Upper lobe of left lung (tissue), 6 donors: ENCODE measurements at places on chromosomes 7 and 10. TPM values are rescaled to one million over a fixed set of nuclear protein-coding genes. Genes with fewer than 3 reads are reported as not detected.

DNA sequence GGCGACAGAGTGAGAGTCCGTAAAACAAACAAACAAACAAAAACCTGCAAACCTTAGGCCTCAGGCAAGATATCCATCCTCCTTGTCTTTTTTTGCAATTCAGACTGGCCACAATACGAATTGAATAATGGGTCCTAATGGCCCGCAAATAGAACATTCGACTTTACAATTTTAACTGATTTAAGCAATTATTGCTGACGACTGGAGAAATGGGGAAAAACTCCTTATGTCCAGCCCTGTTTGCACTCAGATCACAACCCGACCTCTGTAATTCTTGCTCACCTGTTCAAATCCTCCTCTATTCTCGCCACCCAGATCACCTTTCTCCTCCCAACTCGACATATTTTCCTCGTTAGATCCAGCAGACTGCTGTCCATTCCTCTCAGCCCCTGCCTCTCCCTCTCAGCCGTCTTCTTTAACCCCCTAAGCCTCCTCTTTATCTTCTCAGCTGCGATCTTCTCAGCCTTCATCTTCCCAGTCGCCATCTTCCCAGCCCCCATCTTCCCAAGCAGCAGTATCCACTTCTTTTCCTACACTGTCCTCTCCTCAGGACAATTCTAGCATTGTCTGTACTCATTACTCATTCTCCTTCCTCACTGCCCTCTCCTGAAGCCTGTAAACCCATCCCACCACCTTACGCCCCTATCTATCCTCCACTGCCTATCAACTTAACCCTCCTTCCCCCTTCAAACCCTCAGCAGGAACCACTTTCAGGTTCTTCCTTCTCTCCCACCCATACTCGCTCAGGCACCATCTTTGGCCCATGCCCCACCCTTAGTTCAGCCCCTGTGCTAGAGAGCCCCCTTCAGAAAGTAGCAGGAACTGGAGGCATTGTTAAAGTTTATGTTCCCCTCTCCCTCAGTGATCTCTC, 61.8 kb downstream of the LRRC17 start:
- H3K4me1 ChIP-seq, result no peaks in the 10 kb centered on the region
- no peak for DNase-seq
- no peaks in the 10 kb centered on the region for H3K27me3 ChIP-seq
- no peak overlapping the region for H3K27ac ChIP-seq

OPALIN gene
- total RNA-seq, result not detected

DNA sequence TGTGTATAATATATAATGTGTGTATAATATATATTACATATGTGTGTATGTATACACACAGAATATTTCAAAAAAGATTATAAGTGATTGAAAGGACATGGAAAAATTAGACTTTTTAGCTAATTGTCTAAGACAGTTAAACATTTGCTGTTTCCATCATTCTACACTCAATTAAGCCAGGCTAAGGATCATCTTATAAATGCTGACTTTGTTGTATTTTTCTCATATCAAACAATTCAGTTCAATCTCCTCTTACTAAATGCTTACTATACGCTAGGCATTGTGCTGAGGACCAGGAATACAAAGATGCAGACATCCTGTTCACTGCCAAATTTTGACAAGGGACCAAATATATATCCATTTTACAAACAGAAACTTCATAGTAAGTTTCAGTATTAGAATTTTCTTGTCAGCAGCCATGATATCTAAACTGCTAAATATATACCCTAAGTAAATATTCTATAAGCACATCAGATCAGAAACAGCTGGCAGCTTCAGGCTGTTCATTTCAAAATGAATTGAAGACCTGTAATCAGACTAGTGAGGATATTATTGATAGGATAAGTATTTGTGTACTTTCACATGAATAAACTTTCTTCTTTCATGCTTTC, 10.3 kb upstream of the LRRN3 start:
- H3K36me3 ChIP-seq, result no peaks in the 10 kb centered on the region
- no peak for DNase-seq

DNA sequence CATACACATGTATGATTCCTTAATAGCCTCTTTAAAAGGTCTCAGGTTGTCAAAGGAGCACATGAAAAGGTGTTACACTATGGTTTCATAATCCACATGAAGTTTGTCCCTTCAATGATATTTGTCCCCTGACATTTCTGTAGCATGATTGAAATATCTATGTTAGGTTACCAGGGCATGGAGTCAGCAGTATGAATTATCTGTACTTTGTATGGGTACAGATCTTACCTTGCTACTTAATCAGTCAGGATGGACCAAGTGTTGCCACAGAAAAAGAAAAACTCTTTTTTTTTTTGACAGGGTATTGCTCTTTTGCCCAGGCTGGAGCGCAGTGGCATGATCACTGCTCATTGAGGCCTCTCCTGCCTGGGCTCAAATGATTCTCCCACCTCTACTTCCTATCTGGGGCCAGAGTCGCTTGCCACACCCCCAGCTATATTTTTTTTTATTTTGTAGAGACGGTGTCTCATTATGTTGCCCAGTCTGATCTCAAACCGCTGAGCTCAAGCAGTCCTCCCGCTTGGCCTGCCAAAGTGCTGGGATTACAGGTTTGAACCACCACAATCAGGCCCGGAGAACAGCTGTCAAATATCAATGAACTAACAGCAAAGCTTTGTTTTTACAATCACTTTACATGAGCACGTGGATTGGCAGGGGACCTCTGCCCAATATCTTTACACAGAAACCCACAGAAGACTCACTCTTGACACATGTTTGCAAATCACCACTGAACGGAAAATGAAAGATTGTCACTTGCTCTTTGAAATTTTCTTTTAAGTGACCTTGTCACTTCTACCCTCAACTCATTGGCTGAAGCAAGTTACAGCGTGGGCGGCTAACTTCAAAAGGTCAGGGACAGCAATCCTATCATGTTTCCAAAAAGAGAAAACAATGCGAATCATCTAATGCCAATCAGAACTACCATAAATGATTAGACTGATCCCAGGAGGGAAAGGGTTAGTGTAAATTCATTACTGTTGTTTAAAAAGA, 140.2 kb downstream of the PRKG1 start:
- DNase-seq, result no peak
- H3K27ac ChIP-seq, result no peak overlapping the region
- no peaks in the 10 kb centered on the region for H3K4me1 ChIP-seq
- no peaks in the 10 kb centered on the region for H3K36me3 ChIP-seq

DDX50 gene
- total RNA-seq, result 19.9 TPM

GRCh38 chr7:45582136-45582749, 8.1 kb downstream of the ADCY1 start:
- no peak overlapping the region for H3K4me3 ChIP-seq
- H3K36me3 ChIP-seq, result no peaks in the 10 kb centered on the region
- no peaks in the 10 kb centered on the region for H3K27me3 ChIP-seq
- no peak overlapping the region for H3K27ac ChIP-seq
- H3K4me1 ChIP-seq, result no peaks in the 10 kb centered on the region

HOXA13 gene
- not detected for total RNA-seq

DNA sequence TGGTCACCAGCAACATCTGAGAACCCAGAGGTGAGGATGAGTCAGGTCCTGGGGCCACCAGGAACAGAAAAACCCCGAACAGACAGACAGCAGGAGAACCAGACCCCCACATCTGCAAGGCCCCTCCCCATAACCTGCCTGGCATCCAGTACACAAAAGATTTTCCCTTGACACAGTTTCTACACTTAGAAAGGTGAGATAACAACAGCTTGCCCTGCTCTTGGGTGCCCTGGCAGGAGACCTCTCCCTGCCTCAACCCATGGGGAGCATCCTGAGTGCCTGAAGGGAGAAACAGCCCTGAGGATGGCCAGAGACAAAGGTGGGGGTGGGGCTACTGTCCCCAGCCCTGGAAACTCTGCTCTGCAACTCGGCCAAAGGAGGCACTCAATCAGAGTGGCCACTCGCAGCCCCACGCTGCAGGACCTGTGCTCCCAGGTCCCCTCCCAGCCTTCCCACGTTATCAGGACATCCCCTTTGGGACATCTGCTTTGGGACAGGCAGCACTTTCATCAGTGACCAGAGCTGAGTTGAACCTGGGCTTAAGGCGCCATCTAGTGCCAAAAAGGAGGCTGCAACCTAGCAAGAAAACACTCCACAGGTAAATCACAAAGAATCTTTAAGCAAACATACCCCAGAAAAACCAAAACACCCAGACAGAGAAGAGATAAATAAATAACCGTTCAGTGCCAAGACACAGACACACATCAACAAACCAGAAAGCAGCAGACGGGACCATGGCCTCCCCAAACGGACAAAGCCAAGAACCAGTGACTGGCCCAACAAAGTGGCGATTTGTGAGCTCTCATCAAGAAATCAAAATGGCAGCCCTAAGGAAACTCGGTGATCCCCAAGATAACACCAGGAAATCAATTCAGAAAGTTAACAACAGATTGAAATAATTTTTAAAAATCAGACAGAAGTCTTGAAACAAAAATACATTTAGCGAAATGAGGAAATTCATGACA, 233.7 kb downstream of the PTPRN2 start:
- no peaks in the 10 kb centered on the region for H3K27me3 ChIP-seq
- H3K27ac ChIP-seq, result no peak overlapping the region
- peak; percentile 27 for DNase-seq
- no peaks in the 10 kb centered on the region for H3K36me3 ChIP-seq
- H3K4me1 ChIP-seq, result no peaks in the 10 kb centered on the region

GRCh38 chr10:43665054-43665453, 16.4 kb upstream of the ZNF32 start:
- H3K36me3 ChIP-seq, result no peaks in the 10 kb centered on the region
- H3K27me3 ChIP-seq, result peaks cover 8% of the 10 kb centered on the region
- no peak overlapping the region for H3K27ac ChIP-seq
- no peak for DNase-seq
- no peak overlapping the region for H3K4me3 ChIP-seq

DNA sequence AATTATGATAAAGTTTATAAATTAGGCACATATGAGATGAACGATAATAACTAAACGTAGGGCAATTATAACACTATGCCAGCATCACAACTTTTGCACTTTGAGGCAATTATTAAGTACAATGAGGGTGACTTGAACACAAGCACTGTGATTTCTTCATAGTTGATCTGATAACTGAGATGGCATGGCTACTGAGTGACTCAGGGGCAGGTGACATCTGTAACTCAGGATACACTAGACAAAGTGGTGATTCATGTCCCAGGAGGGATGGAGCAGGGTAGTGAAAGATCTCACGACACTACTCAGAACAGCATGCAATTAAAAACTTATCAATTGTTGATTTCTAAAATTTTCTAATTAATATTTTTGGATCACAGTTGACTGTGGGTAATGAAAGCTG, 98.3 kb upstream of the ARHGAP21 start:
- no peak overlapping the region for H3K27ac ChIP-seq
- no peaks in the 10 kb centered on the region for H3K27me3 ChIP-seq
- no peaks in the 10 kb centered on the region for H3K36me3 ChIP-seq
- no peak overlapping the region for H3K4me3 ChIP-seq
- peaks cover 4% of the 10 kb centered on the region for H3K4me1 ChIP-seq
- no peak for DNase-seq

PARD3 gene
- 39.6 TPM for total RNA-seq

DNA sequence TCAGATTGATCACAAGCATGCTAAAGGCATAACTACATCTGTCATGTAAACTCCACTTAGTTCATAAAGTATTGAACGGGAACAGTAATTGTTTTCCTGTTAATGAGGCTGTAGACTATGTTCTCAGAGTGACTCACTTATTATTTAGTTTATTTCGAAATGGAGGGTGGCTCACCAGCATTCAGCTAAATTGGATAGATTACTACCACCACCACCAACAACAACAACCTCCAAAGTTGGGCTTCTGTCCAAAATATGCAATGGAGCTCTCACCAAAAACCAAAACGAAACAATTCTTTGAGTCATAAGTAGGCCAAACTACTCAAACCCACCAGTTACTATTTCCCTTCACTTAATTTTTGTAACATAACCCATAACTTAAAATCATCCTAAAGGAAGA, 127.9 kb upstream of the NRBF2 start:
- no peak overlapping the region for H3K4me3 ChIP-seq
- no peaks in the 10 kb centered on the region for H3K27me3 ChIP-seq
- H3K27ac ChIP-seq, result no peak overlapping the region
- DNase-seq, result no peak

UBTD1 gene
- 59.6 TPM for total RNA-seq

CYP2C19 gene
- total RNA-seq, result 0.14 TPM

- no peak for DNase-seq
- H3K4me3 ChIP-seq, result no peak overlapping the region
- H3K4me1 ChIP-seq, result no peaks in the 10 kb centered on the region
Measured at GRCh38 chr7:148185041-148185440, 405.5 kb upstream of the C7orf33 start.

DNA sequence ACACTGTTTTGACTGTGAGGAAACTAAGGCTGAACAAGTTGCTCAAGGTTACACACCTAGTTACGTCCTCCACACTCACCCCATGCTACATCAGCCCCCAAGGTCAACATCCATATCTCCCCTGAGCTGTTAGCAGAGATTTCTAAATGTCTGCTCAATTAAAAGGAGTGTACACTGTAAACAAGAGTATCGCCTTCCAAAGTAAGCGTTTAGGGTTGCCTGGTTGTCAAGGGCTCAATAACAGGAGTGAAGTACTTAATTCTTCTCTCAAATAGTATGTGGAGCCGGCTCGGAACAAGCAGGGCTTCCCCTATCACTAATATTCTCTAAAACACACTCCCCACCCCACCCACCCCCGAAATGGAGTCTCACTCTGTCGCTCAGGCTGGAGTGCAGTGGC, 412.8 kb upstream of the GALNT17 start:
- H3K27me3 ChIP-seq, result no peaks in the 10 kb centered on the region
- no peak overlapping the region for H3K4me3 ChIP-seq
- DNase-seq, result no peak
- no peaks in the 10 kb centered on the region for H3K36me3 ChIP-seq
- no peak overlapping the region for H3K27ac ChIP-seq

DNA sequence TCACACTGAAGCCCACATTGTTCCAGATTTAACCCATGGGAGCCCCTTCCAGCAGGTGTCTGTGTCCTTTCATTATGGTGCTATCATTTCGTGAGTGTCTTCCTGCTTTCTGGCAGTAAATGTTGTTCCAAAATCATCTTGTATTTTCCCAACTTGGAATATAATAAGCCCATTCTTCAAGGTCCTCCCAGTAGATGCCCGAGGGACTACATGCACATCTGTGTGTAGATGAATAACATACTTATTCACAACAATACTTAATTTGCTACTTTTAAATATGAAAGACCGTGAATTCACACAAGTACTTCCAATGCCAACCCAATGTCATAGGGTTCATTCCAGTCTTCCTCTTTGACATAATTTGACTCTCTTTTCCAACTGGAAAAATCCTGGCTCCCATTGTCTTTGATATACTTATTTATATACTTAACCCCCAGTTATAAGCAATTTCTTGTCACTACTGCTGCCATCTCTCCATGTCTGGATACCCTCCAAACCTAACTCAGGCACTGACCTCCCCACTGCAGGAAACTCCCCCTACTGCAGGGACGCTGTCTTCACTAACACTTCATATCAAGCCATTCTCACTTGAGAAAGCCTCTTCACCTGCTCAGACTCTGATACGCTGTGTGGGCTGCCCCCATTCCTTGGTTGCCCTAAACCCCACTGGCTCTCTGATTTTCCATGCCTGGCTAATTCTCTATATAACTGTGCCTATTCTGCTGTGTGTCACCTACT, 1119.2 kb downstream of the CNTNAP2 start:
- H3K27ac ChIP-seq, result no peak overlapping the region
- no peaks in the 10 kb centered on the region for H3K4me1 ChIP-seq
- H3K4me3 ChIP-seq, result no peak overlapping the region
- H3K36me3 ChIP-seq, result no peaks in the 10 kb centered on the region

SCART1 gene
- 1.1 TPM for total RNA-seq

- no peak for DNase-seq
- peak overlapping the region; percentile 90 for H3K27ac ChIP-seq
Measured at GRCh38 chr7:151246851-151247580, 1.5 kb downstream of the SMARCD3 start.
